ENCODE measurements at places on chromosomes 3 and 15. TPM values are rescaled to one million over a fixed set of nuclear protein-coding genes. Genes with fewer than 3 reads are reported as not detected.

The PLSCR4 gene
- not detected for total RNA-seq

GRCh38 chr3:53174346-53175250 lies 13.6 kb downstream of the PRKCD start:
- DNase-seq, result no peak

The SLC28A1 gene
- not detected for total RNA-seq

DNA sequence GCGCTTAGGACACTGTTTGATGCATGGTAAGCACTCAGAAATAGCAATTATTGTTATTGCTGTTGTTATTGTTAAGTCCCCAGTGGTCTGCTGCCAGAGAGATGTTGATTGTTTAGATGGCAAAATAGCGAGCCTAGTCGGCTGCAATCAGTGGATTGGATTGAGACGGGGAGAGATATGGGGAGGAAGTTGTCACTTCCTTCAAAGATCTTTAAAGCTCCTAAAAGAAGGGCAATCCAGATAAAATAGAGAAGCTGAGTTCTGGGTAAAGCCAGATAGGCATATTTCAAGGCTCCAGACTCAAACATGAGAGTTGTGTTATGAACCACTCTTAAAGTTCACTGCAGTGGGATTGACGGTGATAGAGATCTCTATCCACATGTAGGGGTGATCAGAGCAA lies 64.5 kb downstream of the RYR3 start:
- no peak for DNase-seq

- no peak for DNase-seq
Measured at GRCh38 chr3:116877968-116878367, 168.4 kb downstream of the TUSC7 start.
